H1 (cell line): ENCODE measurements at places on chromosomes 7 and 10. TPM values are rescaled to one million over a fixed set of nuclear protein-coding genes. Genes with fewer than 3 reads are reported as not detected.

DNA sequence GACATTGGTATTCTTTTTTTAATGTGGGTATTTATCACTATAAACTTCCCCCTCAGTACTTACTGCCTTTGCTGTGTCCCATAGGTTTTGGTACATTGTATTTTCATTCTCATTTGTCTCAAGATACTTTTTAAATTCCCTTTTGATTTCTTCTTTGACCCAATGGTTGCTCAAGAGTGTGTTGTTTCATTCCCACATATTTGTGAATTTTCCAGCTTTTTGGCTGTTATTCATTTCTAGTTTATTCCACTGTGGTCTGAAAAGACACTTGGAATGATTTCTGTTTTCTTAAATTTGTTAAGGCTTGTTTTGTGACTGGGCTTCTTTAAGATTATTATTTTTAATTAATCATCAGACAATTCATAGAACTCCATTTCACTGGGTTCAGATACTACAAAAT is 105.0 kb downstream of the EPC1 start:
- no peak for DNase-seq

- DNase-seq = no peak
Observed at GRCh38 chr10:71237843-71238623, 25.7 kb downstream of the UNC5B start.

Gene ZNF800
- 5.5 and 6.5 TPM in 2 replicates for total RNA-seq

DNA sequence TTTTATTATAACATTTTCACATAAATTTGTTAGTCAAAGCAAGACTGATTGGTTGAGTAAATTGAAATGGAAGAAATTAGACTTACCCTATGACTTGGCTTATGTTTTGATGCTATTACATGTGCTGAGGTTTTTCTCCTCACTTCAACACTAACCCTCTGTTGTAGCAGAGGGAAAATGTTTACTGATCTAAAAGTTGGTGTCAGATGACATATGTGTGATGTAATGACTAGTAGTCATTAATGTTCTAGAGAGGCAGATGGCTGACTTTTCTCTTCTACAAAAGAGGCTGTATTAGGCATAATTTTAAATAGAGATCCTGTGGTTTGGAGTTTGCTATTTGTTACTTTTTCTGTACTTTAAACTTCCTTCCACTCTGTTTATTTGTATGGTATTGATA is 266.0 kb downstream of the BBS9 start:
- no peak for DNase-seq

GRCh38 chr10:30784897-30785605 is 155.5 kb upstream of the LYZL2 start:
- DNase-seq = peak; percentile 85
